Dorsolateral prefrontal cortex (tissue), 122 donors: ENCODE measurements at places on chromosomes 7 and 10.
A peak's percentile ranks its signal among the peaks of the same experiment; 100 is the strongest.

DNA sequence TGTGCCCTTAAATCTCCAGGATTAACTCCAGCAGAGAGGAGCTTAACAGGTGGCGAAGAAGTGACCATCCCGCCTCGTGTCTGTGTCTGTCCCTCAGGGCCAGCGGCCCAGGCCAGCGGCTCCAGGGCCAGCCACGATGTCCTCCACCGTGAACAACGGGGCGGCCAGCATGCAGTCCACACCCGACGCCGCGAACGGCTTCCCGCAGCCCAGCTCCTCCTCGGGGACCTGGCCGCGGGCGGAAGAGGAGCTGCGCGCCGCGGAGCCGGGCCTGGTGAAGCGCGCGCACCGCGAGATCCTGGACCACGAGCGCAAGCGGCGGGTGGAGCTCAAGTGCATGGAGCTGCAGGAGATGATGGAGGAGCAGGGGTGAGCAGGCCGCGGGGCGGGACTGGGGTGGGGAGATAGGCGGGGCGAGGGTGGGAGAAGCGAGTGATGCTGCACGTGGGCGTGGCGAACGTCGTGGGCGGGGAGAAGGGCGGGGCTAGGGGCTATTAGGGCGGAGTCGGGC lies 33.3 kb downstream of the SRRM3 start:
- DNase-seq = peak; percentile 82

GRCh38 chr7:74283858-74284447 lies 5.3 kb upstream of the CLIP2 start:
- peak; percentile 75 for DNase-seq

GRCh38 chr7:12239806-12240205 lies 28.7 kb downstream of the TMEM106B start:
- no peak for DNase-seq

GRCh38 chr7:93055543-93056107 lies 62.2 kb downstream of the SAMD9 start:
- DNase-seq = no peak

DNA sequence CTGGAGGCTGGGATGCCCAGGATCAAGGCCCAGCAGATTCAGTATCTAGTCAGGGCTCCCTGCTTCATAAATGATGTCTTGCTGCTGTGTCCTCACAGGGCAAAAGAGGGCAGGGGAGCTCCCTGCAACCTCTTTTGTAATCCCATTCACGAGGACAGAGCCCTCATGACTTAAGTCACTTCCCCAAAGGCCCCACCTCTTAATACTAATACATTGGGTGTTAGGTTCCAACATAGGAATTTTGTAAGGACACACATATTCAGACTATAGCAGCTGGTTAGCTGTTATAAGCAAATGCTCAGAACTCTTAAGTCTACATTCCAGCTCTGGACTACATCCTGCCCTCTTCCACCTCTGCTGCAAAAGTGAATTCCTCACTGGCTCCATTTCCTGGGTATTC lies 63.0 kb downstream of the VOPP1 start:
- DNase-seq = no peak

DNA sequence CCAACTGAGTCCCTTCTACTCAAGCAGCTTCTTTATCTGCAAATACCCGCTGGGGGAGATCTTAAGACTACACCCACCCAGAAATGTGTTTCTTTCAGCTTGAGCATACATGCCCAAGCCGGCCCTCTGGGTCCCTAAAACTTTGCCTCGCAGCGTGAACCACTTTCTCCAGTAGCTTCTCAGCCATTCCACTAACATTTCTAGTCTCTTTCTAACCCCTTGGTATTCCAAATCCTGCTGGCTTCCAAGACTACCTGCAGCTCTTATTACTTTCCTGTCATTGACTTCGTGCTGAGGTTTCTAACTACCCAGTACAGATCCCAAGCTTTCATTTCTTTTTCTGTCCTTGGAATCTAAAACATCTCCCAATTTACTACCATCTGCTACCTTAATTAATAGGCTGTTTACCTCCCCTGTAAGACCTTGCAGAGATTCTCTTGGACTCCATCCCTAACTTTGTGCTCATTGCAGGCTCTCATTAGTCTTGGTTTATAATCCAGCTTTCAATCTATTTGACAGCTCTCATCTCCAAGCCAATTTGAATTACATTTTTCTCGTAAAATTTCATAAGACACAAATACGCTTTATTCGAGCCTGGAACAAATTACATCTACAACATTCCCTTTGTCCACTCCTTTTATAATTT lies 153.6 kb downstream of the FGFR2 start:
- DNase-seq = no peak

- no peak for DNase-seq
Observed at GRCh38 chr10:88805361-88805760, 2.8 kb downstream of the LIPM start.
